ENCODE measurements at places on chromosomes 16 and 17.

GRCh38 chr17:36623281-36623680, 21.9 kb downstream of the MRM1 start:
- DNase-seq, result no peak

DNA sequence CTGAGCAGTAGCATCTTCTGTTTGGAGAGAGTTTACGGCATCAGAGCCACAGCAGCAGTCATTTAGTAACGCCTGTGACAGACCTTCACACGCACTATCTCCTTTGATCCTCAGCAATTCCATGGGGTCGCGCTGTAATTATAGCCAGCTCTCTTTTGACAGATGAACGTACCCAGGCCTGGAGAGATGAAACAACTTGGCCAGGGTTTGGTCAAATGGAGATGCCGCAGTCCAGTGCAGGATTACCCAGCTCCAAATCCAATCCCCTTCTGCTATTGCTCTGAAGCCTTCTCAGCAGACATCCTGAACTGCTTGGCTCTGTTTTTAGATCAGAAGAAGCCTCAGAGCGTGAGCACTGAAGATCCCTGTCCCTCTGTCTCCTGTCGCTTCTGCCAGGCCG, 83.9 kb downstream of the SOX9 start:
- DNase-seq, result no peak

DNA sequence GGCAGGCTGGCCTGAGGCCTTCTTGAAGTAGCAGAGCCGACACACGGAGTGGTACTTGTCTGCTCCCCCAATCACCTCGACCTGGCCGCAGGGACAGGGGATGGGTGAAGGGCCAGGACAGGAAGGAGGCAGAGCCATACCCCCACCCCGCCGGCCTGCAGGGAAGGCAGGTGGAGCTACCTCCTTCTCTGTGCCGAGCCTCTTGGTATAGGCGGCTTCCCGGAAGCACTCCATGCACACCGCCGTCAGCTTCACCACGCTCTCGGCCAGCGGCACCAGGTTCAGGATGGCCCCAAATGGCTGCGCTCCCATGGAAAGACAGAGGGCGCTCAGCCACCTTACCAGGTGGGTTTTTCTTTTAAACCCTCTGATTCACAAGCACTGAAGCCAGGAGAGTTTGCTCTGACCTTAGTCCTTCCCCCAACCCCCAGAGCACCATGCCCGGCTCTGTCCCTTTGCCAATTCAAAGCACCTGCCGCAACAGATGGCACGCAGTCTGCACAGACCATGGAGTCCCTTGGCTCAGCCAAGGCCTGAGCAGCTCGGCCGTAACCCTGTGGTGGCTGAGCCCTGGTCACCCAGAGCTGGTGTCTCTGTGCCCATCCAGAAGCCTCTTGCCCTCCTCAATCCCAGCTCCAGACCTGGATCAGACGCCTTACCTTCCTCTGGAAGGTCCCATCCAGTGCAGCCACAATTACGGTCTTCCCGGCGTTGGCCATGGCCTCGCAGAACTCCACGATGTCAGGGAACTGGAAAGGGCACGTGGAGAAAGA, 6.7 kb downstream of the SYNGR2 start:
- DNase-seq, result peak; percentile 59

GRCh38 chr17:80868022-80868609, 123.5 kb upstream of the CHMP6 start:
- no peak for DNase-seq

GRCh38 chr17:44911133-44912001, 3.9 kb downstream of the GFAP start:
- no peak for DNase-seq

DNA sequence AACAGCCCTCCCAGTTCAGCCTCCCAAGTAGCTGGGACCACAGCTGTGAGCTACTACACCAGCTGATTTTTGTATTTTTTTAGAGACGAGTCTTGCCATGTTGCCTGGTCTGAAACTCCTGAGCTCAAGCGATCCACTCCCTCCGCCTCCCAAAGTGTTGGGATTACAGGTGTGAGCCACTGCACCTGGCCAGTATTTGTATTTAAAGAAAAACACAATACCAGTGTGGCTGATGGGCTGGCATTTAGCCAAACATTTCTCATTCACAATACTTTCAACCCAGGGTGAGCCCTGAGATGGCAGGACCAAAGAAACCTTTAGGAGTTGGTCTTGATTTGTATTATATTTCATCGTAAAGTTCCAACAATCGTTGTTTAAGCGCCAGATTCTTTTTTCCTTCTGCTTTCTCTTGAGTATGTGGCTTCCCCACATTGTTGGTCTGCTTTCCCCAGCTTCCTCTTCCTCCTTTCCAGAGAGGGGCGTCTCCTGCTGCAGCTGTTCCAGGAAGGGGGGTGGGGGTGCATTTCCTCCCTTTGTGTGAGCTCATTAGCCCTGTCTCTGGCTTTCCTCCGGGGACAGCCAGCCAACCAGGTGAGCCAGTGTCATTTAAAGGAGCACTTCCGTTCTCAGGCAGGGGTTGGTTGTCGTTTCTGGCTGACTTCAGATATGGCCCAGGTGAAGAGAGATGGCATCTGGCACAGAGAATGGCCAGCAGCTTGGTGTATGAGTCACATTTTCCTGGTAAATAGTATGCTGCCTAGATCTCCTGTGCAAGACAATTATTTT, 79.9 kb downstream of the GPRC5B start:
- peak; percentile 95 for DNase-seq

GRCh38 chr16:85850344-85850880, 48.5 kb upstream of the IRF8 start:
- DNase-seq, result no peak

GRCh38 chr16:56558024-56558747, 6.7 kb upstream of the MT4 start:
- peak; percentile 84 for DNase-seq

- no peak for DNase-seq
Measured at GRCh38 chr17:45048795-45049563, 2.5 kb downstream of the DCAKD start.

GRCh38 chr17:72462814-72463213, 342.0 kb downstream of the SOX9 start:
- DNase-seq, result no peak

GRCh38 chr16:87336434-87337240, 19.4 kb upstream of the C16orf95 start:
- DNase-seq, result no peak

- DNase-seq, result no peak
Measured at GRCh38 chr17:73788111-73788510, 143.9 kb upstream of the SDK2 start.
